ENCODE measurements at places on chromosomes 6 and 20.

DNA sequence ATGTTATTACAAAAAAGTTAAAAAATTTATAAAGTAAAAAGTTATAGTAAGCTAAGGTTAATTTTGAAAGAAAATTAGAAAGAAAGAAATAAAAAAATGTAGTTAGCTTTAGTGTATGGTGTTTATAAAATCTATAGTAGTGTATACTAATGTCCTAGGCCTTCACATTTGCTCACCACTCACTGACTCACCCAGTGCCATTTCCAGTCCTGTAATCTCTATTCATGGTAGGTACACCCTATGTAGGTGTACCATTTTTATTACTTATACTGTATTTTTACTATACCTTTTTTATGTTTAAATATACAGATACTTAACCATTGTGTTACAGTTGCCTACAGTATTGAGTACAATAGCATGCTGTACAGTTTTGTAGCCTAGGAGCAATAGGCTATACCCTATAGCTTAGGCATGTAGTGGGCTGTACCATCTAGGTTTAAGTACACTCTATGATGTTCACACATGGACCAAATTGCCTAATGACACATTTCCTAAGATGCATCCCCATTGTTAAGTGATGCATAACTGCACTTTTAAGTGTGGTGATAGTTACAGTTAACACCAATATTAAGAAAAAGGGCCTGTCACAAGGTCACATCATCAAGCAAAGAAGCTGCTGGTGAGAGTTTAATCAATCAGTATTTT is 8.0 kb downstream of the CD2AP start:
- no peak for DNase-seq

DNA sequence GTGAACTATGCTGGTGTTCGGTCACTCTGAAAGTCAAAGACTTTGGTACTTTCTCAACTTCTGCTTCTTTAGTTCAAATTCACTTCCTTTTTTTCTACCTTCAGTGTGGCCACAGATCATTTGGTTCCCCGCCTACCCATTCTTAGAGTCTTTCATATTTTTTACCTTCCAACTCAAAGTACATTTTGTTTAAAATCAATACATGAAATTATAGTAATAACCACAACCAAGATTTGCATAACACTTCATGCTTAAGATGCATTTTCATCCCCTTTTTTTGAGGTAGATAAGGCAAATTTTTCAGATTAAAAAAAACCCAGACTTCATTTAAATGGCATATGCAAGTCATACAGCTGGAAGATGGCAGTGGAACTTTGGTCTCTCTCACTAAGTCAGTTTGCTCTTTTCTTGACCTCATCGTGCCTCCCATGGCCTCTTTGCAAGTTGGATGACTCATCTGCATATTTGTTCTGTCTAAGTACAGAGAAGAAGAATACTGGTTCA is 11.9 kb upstream of the CNR1 start:
- DNase-seq, result peak; percentile 16

- DNase-seq, result no peak
Observed at GRCh38 chr6:119210596-119210995, 132.1 kb upstream of the FAM184A start.

DNA sequence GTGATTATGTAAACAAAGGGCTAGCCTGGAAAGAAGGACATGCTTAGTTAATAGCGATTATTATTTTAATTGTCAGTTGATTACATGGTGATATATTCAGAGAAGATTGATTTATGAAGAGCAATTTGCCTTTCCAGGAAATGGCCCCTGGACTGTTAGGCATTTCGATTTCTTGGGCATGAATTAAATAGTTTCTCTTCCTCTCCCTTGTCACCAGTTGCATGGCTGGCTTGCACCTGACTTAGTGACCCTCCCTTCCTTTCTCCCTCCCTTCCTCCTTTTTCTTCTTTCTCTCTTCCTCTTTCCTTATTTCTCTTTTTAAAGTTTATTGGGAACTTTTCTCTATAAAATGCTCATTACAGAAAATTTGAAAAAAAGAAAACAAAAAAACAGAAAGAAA is 235.4 kb downstream of the CDC5L start:
- DNase-seq, result peak; percentile 10

GRCh38 chr6:49082611-49083010 is 380.4 kb downstream of the MMUT start:
- DNase-seq, result no peak

DNA sequence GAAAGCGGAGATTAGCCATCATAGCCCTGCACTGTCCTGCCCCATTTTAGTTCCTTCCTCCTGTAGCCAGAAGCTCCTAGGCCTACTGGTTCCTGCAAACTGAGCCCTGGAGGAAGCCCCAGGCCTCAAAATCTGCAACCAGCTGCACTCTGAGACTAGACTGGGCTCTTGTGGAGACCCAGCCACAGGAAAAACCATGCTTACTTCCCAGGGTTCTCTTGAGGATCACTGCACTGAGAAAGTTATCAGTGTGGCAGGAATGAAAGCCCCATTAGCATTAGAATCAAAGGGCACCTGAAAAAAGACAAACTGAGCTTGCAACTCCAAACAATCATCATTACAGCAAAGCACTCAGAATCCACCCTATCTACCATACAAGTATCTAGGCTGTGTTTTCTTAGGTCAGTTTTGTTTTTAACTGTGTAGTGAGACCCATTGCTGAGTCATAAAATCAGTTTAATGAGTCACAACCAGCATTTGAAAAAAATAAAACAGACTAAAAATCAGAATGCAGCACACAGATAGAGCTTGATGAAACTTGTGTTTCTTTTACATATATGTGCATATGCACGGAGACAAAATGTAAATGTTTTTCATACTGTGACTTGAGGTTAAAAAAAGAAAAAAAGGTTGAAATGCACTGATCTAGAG is 91.0 kb downstream of the UNC5CL start:
- DNase-seq, result no peak

Data from inflammatory macrophage (primary cell).